NCI-H187 treated with DMSO at 0.1 percent for 48 hours (cell line): ENCODE measurements at places on chromosomes 7 and 10.

DNA sequence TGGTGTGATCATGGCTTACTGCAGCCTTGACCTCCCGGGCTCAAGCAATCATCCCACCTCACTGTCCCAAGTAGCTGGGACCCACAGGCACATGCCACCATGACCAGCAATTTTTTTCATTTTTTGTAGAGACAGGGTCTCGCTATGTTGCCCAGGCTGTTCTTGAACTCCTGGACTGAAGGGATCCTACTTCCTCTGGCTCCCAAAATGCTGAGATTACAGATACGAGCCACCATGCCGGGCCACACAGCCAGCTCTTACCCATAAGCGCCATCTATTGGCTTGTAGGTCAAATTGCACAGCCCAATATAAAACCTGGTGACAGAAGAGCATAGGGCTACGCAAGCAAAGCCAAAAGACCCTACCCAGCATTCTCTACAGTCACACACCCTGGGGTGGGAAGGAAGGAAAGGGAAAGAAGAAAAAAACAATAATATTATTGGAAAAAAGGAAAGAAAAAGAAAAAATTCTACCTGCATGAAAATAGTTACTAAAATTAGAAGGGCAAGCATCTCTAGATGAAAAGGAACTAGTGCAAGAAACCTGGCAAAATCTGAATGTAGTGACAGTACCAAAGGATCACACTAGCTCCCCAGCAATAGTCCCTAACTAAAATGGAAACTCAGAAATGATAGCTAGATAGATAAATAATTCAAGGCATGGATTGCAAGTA lies 29.4 kb upstream of the AMPH start:
- DNase-seq: no peak

DNA sequence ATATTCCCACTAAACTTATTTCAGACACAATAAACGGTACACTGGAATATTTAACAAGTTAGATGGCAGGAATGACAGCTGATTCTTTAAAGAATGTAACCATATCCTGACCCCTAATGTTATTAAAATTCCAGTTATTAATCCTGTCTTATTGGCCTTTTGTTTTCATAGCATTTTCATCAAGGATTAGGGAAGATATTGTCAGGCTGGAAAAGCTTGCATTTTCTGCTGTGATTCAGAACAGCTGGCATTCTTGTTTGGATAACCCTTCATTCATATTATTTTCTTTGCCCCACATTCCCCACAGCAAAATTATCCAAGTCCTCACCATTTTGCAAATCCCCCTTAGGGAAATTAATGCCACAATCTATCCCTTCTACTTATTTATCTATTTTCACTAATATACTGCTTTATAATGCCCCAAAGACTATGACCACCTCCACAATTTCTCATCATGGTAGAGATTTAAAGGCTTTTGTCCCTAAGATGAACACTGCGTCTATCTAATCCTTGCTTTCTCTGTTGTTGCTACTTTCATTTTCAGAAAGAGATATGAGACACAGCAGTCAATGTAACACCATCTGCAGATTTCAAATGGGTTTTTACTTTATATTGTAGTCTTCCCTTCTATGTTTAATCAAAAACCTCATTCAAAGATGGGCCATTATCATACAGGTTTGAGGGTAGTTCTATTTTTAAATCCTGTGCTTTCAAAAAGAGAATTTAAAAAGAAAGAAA lies 475.1 kb downstream of the PARD3 start:
- DNase-seq: no peak

DNA sequence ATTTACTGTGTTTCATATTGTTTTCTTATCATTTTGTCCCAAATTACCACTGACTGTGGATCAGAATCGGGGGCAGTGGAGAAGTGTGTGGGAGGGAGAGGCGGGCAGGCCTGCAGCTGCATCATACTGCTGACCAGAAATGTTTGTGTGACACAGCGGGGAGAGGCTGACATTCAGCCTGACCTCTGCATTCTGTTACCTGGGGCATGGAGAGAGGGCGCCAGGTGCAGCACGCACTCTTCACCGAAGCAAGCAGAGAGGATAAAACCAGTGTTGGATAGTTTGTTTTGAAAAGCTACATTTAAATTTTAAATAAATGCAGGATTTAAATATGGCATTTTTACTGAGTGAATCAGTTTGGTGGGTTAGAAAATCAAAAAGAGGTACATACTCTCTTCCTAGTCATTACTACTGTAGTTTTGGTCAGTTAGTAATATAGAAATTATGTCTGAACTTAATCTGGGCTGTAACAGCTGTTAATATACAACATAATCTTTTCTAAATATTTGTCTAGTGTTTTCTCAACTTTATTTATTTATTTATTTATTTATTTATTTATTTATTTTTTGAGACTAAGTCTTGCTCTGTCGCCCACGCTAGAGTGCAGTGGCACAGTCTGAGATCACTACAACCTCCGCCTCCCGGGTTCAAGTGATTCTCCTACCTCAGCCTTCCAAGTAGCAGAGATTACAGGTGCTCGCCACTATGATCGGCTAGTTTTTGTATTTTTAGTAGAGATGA lies 8.8 kb upstream of the STMP1 start:
- DNase-seq: no peak

GRCh38 chr10:33195608-33196376 lies 138.7 kb downstream of the NRP1 start:
- DNase-seq: no peak

DNA sequence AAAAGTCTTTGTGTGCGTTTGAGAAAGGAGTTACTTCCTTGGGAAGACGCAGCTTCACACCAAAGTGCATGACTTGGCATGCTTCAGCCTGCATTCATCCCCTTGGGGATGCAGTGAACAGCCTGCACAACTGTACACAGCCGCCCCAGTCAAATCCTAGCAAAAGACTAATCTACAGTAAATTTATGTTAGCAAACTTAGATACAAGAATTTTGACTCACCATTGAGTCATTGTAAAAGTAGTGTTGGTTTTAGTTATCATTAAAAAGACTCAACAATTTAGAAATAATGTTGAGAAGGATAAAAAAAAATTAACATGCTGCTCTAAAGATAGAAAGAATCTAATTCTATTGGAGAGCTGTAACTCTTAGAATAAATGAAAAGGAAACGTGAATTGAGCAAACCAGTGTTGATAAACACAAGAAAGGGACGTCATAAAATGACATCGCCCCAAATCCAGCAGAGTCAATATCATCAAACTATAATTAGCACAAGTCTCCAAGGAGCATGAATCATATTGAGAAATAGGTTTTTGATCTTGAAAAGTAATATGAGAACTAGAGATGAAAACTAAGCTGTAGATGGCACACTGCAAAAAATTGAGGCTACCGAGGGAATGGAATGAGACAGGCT lies 11.9 kb upstream of the OPTN start:
- no peak for DNase-seq

DNA sequence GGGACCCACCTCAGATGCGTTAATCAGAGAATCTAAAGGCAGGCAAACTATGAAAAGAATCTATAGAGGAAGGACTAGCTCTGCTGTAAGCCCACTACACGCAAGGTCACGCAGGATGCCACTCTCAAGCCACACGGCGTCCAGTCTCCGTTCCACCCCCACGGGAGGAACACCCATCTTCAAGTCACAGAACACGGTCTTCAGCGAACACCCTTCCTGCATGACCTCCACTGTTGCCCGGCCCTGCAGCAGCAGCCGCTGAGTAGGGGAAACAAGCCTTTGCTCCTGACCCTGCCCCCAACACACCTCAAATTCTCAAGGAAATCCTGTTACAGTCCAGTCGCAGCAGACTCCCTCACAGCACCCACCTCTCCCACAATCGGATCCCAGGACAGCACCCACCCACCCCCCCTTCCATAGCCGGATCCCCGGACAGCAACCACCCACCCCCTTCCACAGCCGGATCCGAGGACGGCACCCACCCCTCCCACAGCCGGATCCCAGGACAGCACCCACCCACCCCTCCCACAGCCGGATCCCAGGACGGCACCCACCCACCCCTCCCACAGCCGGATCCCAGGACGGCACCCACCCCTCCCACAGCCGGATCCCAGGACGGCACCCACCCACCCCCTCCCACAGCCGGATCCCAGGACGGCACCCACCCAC lies 133.7 kb downstream of the DIP2C start:
- no peak for DNase-seq

- DNase-seq: no peak
Observed at GRCh38 chr10:110959379-110960332, 40.3 kb downstream of the SHOC2 start.

DNA sequence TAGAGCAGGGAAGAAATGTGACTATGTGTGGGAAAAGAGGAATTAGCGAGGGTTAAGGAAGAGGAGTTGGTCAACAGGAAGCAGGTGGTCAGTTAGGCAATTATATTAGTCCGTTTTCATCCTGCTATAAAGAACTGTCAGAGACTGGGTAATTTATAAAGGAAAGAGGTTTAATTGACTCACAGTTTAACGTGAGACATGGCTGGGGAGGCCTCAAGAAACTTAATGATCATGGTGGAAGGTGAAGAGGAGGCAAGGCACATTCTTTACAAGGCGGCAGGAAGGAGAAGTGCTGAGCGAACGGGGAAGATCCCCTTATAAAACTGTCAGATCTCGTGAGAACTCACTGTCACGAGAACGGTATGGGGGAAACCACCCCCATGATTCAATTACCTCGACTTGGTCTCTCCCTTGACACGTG lies 35.0 kb downstream of the RAMP3 start:
- no peak for DNase-seq

DNA sequence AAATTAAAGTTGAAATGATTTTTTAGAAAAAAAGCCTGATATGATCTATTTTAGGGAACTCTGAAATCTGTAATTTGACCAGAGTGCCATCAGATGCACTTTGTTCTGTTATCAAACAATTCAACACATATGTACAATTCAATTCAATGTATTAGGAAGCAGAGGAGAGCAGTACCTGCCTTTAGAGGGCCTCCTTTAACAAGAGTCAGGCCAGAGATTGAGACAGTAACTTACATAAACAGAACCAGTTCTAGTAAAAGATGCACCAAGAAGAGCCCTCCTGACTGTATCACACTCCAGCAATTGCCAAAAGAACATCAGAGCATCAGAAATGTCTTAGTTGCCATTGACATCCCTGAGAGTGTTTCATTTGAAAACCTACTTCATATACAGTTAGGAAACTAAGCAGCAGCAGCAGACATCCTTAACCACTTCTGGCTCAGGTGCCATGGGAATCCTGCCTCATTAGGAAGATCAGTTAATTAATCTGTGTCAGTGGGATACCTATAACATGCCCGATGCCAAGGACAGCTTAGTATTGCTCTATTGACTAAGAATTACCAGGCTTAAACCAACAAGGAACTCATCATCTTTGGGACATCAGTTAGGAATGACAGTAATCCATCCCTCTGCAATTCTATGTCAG lies 1222.6 kb upstream of the LRRN3 start:
- no peak for DNase-seq

- DNase-seq: no peak
Observed at GRCh38 chr10:17024461-17024860, 105.2 kb downstream of the CUBN start.

DNA sequence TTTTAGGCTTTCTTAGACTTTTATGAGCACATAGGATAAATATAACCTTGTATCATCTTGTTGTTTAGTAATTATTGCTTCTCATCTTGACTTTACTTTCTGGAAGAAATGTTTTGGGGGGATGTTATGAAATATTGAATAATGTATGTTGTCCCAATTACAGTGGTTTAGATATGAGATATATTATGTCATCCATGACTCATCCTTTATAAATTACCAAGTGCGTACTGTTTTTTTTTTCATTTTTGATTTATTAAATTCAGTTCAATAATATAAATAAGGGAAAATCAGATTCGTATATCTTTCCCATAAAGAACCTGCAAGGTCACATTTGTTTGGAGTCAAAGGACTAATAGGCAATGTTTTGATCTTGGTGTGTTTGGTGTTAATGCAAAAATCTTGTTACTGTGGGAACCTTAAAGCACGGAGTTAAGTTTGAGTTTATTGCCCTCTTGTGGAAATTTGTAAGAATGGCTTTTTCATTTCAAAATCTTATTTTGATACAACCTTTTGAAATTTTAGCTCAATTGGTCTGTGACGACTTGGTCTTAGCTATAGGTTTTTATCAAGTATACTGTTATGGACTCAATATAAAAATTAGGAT lies 108.6 kb downstream of the SRI start:
- no peak for DNase-seq

GRCh38 chr10:7193369-7193768 lies 217.5 kb downstream of the SFMBT2 start:
- DNase-seq: no peak
